ENCODE measurements at places on chromosomes 5 and 9.

GRCh38 chr5:2896371-2897275, 145.1 kb upstream of the IRX2 start:
- DNase-seq: peak; percentile 30

GRCh38 chr9:109903515-109904138, 123.6 kb downstream of the PALM2AKAP2 start:
- DNase-seq: no peak

DNA sequence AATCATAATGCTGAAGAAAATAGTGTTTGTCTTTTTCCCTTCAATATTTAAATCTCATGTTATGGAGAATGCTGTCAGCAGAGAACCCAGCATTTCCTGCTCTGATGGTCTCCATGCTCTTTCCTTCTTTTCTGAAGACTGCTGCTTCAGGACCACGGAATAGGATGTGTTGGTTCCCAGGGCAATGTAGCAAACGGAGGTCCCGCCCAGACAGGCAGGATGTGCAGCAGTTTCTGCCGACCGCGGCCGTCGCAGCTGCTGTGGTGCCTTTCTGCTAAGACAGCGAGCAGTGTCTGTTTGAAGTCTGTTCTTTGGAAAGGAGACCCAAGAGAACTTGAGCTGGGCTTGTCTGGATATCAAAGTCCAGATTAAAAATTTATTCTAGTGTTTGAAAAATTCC, 654.3 kb downstream of the CCDC171 start:
- DNase-seq: no peak

DNA sequence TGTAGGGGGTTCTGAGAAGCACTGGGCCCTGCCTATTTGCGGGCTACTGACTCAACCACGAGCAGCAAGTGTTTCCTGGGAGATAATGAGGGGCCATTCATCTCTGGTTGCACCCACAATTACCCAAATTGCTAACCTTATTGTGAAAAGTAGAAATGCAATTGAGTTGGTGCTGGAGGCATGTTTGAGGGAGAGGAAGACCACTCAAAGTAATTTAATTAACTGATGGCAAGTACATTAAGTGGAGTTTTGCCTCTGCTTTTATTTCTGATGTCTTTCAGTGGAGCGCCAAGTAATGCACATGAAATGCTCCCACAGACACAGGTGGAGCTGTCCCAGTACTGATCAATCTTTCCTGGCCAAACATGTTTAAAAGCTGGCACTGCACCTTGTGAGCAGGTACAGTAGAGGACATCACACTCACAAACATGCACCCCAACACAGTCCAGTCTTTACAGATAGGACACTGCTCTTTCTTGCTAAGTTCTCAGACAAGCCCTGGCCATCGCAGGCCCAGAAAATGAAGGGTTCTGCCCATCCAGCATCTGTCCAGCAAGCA, 195.4 kb downstream of the HSPA4 start:
- no peak for DNase-seq

GRCh38 chr9:7894231-7894630, 94.7 kb upstream of the DMAC1 start:
- no peak for DNase-seq

GRCh38 chr9:93267681-93268505, 84.0 kb downstream of the WNK2 start:
- DNase-seq: peak; percentile 30

- no peak for DNase-seq
These were observed 577 bp downstream of the AP3S1 start for GRCh38 chr5:115842089-115842935.

DNA sequence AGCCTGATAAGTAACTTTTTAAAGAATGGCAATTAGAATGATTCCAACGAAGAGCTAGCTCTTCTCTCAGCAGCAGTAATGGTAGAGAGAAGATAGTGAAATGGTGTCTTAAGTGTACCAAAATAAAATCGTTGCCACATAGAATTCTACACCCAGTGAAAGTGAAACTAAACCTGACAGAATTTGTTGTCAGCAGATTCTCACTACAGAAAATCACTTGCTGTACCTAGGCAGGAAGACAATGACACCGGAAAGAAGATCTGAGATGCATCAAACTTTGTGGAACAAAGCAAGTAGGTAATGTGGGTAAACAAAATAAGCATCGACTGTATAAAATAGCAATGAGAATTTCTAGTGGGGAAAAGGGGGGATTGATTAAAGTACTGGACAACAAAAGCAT, 20.7 kb upstream of the EBF1 start:
- no peak for DNase-seq

DNA sequence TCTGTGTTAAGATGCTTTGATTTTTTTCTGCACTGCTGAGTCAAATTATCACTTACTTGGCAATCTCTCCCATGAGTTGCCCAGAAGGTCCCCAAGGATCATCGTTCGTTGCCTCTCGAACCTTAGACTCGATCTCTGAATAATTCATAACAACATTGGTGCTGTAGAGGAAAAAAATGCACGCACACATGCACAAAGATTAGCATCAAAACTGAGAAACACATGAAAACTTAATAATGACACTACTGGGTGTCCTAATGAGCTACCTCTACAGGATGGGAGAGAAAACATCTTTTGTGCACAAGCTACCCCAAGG, 41.6 kb downstream of the CLINT1 start:
- no peak for DNase-seq

GRCh38 chr5:126780165-126780827, 3.4 kb downstream of the LMNB1 start:
- DNase-seq: no peak

- no peak for DNase-seq
These were observed 196.3 kb downstream of the ZNF462 start for GRCh38 chr9:107059220-107059619.

- no peak for DNase-seq
These were observed 95.5 kb downstream of the BARX1 start for GRCh38 chr9:93859431-93860215.

GRCh38 chr9:135606885-135607259, 32.5 kb downstream of the GLT6D1 start:
- no peak for DNase-seq

GRCh38 chr9:15293084-15293483, 13.9 kb downstream of the TTC39B start:
- DNase-seq: no peak

DNA sequence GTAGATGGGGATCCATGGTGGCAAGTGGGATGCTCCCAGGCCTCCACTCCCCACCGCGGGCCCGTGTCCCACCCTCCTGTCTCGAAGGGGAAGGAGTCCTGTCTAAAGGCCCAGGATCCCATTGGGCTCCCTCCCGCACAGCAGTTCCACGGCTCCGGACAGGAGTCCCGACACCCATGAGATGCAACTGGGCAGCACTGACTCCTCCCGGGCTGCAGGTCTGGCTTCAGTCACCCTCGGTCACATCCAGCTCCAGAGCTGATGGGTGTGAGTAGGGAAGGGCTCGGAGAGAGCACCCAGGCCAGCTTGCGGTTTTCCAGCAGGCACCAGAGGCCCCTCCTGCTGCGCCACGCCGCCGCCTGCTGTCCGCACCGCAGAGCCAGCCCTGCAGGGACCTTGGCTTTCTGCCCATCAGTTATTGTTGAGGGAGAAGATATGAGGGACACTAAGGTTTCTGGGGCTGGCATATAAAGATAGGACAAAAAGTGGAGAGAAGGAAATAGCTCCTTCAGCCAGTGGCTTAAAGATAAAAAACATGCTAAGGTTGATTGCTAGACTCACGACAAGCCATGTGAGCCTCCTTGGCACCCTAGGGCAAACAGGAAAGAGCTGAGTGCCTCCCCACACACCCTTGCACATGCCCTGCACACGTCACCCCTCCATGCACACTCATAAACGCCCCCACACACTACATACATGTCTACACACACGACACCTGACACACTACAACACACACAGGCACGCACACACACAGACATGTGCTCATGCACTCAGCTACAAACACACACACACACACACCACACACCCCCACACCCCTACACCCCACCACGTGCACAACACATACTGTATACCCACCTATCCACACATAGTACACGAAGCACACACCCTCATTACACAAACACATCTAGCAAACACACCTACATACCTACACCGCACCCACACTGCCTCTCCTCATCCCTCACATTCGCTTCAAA, 79.0 kb downstream of the AK8 start:
- DNase-seq: peak; percentile 81

GRCh38 chr9:17116400-17116837, 18.4 kb upstream of the CNTLN start:
- DNase-seq: no peak

GRCh38 chr5:114780290-114780689, 389.4 kb downstream of the TRIM36 start:
- DNase-seq: no peak

DNA sequence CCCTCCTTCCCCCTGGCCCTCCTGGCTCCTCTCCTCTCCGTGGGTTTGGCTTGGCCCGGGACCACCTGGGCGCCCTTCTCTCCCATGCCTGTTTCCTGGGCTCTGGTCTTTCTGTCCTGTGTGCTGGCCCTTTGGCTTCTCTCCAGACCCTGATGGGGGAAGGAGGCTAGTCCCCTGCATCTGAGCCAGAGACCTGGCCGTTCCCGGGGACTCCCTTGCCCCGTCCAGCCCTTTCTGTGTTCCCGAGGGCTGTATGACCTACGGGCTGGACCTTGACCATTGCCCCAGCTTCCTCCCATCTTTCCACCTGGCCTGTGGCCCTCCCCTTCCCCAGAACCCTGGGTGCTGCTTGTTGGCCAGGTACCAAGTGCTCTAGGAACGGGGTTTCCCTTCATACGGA, 8.4 kb downstream of the NELFB start:
- DNase-seq: peak; percentile 47

DNA sequence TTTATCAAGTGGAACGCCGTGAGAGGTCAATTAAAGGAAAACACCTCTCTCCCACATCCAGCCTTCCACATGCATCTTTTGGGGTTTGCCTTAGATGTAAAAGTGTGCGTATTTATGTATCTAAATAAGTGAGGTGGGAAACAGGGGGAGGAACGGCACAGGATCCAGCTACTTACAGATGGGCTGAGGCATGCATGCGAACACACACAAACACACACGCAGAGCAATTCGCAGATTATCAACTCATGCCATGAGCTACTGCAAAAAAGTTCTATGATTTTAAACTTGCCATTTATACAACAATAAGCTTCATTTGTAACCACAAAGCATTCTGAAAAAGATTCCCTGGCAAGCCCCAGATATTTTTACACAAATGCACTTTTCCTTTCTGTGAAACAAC, 242.1 kb downstream of the BNC2 start:
- no peak for DNase-seq

- peak; percentile 20 for DNase-seq
These were observed 34.7 kb upstream of the GFPT2 start for GRCh38 chr5:180387798-180388197.

- no peak for DNase-seq
These were observed 152.1 kb downstream of the FSTL4 start for GRCh38 chr5:133460172-133460758.

GRCh38 chr5:142375944-142376411, 51.2 kb upstream of the SPRY4 start:
- no peak for DNase-seq

DNA sequence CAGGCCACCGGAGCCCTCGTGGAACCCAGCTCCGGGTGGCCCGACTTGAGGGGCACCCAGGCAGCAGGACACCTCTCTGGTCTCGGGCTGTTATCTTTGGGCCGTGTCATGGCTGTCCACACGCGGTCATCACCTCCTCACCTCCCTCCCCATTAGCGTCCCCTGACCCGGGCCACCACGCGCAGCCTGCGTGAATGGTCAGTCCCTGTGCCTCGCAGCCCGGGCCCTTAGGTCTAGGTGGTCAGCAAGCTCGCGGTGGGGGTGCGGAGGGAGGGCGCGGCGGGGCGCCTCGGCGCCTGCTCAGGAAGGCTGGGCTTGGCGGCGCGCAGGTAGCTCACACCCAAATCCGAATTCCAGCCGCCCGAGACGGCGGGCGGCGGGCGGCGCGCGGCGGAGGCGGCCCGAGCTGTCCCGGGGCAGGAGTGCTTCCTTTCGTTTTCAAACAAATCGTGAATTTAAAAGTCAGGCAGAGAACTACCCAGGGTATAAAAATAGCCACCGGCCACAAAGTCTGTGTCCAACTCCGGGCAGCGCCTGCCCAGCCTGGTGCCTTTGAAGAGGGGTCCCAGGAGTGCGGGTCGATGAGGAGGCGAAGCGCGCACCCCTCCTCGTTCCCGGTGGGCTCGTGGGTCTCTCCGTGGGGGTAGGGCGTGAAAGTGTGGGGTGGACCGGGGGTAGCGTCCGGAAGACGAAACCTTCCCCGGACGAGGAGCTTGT, 1.0 kb upstream of the RXRA start:
- peak; percentile 85 for DNase-seq

GRCh38 chr9:134628354-134628736, 13.3 kb upstream of the COL5A1 start:
- peak; percentile 54 for DNase-seq

- no peak for DNase-seq
These were observed 28.2 kb downstream of the NR6A1 start for GRCh38 chr9:124742940-124743339.

DNA sequence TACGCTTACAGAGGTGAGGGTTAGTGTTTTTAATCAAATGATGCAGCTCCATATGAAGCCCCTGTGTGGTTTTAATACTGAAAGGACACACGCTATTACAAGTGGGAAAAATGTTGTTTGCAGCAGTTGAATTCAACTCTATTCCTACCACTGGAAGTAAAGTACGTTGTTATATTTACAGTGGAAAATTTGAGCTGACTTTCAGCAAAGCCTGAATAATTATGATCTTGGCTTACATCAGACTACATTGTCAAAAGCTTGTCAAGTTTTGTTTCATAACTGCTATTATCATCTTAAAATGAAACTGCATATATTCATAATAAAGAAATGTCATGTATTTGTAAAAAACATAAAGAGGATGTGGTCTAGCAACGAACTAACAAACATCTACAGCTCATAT, 818.5 kb downstream of the SEMA5A start:
- no peak for DNase-seq

- no peak for DNase-seq
These were observed 324.6 kb downstream of the ARL15 start for GRCh38 chr5:53985796-53986195.

DNA sequence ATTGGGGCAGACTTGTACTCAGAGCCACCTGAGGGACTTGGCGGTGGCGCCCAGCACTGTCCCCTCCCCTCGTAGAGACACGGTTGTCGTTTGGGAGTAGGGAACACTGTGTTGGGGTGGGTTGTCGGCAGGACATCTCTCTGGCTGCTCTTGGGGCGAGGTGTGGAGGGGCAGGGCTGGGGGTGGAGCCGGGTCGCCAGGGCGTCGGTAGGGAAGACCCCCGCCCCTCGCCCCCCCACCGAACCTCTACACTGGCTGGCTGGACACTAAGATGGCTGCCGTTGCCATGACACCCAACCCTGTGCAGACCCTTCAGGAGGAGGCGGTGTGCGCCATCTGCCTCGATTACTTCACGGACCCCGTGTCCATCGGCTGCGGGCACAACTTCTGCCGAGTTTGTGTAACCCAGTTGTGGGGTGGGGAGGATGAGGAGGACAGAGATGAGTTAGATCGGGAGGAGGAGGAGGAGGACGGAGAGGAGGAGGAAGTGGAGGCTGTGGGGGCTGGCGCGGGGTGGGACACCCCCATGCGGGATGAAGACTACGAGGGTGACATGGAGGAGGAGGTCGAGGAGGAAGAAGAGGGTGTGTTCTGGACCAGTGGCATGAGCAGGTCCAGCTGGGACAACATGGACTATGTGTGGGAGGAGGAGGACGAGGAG, 778 bp downstream of the TRIM41 start:
- peak; percentile 83 for DNase-seq

GRCh38 chr5:99955006-99955405, 580.2 kb upstream of the FAM174A start:
- peak; percentile 49 for DNase-seq
